ENCODE measurements at places on chromosomes 6 and 20. TPM values are rescaled to one million over a fixed set of nuclear protein-coding genes. Genes with fewer than 3 reads are reported as not detected.

FOXS1 gene
- total RNA-seq, result not detected

EPPIN gene
- not detected for total RNA-seq

CYP39A1 gene
- 10.3 TPM for total RNA-seq

CDH26 gene
- 13.4 TPM for total RNA-seq

PAX1 gene
- total RNA-seq, result 3.3 TPM

All from progenitor cell of endocrine pancreas (in vitro differentiated cells).